Esophagus muscularis mucosa (tissue), 4 donors: ENCODE measurements at places on chromosomes 2 and 18. TPM values are rescaled to one million over a fixed set of nuclear protein-coding genes. Genes with fewer than 3 reads are reported as not detected.
A peak's percentile ranks its signal among the peaks of the same experiment; 100 is the strongest.

- H3K27ac ChIP-seq: no peak overlapping the region
- H3K4me1 ChIP-seq: no peaks in the 10 kb centered on the region
- DNase-seq: no peak
These were observed 184.8 kb upstream of the SOX11 start for GRCh38 chr2:5507367-5507766.

DNA sequence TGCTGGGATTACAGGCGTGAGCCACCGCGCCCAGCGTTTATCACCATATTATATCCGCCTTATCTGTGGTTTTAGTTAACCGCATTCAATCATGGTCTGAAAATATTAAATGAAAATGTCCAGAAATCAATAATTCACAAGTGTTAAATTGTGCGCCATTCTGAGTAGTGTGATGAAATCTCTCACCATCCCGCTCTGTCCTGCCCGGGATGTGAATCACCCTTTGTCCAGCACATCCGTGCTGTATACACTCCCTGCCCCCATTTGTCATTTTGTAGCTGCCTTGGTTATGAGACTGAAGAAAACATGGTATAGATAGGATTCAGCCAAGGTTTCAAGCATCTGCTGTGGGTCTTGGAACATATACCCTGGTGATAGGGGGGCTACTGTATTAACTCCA, 70.7 kb downstream of the TIMM21 start:
- no peak for DNase-seq
- H3K36me3 ChIP-seq: no peaks in the 10 kb centered on the region
- H3K4me3 ChIP-seq: no peak overlapping the region
- no peaks in the 10 kb centered on the region for H3K4me1 ChIP-seq

GRCh38 chr18:37293359-37293758, 272.2 kb downstream of the CELF4 start:
- no peaks in the 10 kb centered on the region for H3K4me1 ChIP-seq
- H3K27ac ChIP-seq: no peak overlapping the region
- DNase-seq: no peak
- H3K27me3 ChIP-seq: no peaks in the 10 kb centered on the region

GRCh38 chr2:239814116-239814860, 210.9 kb downstream of the NDUFA10 start:
- H3K27me3 ChIP-seq: no peaks in the 10 kb centered on the region
- peaks cover 39% of the 10 kb centered on the region for H3K4me1 ChIP-seq
- peak overlapping the region; percentile 9 for H3K4me3 ChIP-seq

DNA sequence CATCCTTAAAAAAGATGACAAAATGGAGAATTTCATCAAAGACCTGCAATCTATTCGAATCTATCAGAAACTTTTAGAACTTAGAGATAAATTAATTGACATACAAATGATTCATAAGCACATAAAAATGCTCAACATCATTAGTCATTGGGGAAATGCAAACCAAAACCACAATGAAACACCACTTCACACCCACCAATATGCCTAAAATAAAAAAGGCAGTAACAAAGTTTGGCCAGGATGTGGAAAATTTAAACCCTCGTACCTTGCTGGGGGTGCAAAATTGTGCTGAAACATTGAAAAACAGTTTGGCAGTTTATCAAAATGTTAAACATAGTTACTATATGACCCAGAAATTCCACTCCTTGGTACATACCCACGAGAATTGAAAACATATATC, 11.5 kb upstream of the EIF2AK3 start:
- peaks cover 10% of the 10 kb centered on the region for H3K27me3 ChIP-seq
- H3K36me3 ChIP-seq: no peaks in the 10 kb centered on the region
- H3K4me1 ChIP-seq: no peaks in the 10 kb centered on the region
- no peak for DNase-seq
- H3K27ac ChIP-seq: no peak overlapping the region
- H3K4me3 ChIP-seq: no peak overlapping the region

DNA sequence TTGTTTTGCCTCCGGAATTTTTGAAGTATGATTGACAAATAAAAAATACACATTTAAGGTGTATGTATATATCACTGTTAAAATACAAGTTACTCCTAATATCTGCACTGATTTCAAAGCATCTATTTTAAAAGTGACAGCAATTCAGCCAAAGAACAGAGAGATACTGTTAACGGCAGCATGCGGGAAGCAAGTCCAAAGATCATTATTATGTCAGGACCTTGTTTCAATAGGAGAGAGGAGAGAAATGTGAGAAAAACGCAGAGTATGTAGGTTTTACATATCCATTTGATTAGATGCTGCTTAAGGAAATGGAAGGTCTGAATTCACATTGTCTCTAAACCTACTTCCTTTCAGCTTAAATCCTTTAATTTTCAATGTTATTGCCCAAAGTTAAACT, 545.5 kb upstream of the SLC8A1 start:
- no peaks in the 10 kb centered on the region for H3K27me3 ChIP-seq
- no peak for DNase-seq
- no peaks in the 10 kb centered on the region for H3K36me3 ChIP-seq
- no peak overlapping the region for H3K4me3 ChIP-seq

DNA sequence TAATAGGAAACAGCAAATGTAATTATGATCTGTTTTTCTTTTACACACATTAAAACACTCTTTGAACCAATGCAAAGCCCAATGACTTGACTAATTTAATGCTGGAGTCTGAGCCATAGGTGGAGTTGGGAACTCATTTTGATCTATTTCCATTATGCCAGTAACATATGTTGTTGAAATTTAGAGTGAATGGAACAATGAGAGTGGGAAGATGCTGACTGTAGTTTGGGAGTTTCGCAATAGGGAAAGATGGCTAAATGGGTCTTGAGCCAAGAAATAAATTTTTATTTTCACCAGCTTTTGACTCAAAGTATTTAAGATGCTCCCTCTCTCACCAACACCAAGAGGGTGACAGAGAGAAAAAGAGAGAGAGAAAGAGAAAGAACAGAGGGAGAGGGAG, 246.7 kb downstream of the DLGAP1 start:
- H3K27ac ChIP-seq: no peak overlapping the region
- no peak for DNase-seq
- H3K36me3 ChIP-seq: no peaks in the 10 kb centered on the region
- no peak overlapping the region for H3K4me3 ChIP-seq
- no peaks in the 10 kb centered on the region for H3K4me1 ChIP-seq

DNA sequence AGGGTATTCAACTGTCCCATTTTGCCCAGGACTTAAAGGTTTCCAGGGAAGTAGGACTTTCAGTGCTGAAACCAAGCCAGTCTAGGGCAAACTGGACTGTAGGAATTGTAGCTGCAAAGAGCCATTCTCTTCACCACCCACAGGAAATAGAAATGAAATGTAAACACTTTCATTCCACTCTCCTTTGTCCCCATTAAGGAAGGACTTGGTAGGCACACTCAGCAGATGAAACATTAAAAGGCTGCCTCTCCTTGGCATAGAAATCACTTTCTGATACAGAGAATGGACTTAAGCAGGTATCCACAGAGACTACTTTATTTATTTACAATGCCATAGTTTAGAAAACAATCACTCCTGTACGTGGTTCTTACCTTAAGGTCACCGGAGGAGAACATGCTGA, 102.9 kb upstream of the CCDC195 start:
- DNase-seq: no peak
- no peak overlapping the region for H3K27ac ChIP-seq
- H3K4me1 ChIP-seq: no peaks in the 10 kb centered on the region
- H3K36me3 ChIP-seq: no peaks in the 10 kb centered on the region
- no peaks in the 10 kb centered on the region for H3K27me3 ChIP-seq

DNA sequence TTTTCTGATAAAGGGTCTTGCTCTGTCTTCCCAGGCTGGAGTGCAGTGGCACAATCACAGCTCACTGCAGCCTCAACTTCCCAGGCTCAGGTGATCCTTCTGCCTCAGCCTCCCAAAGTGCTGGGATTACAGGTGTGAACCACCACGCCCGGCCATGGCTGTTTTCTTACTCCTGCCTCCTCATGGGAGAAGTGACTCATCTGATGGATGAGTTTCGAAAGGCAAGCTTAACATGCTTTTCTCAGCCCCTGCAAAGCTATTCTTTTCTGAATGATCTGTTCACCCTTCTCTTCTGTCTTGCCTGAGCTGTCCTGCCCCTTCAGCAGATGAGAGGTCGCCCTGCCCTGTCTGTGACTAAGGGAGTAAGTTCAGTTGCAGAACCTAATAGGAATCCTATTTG, 929 bp upstream of the CREG2 start:
- DNase-seq: no peak
- H3K27me3 ChIP-seq: peaks cover 19% of the 10 kb centered on the region
- no peaks in the 10 kb centered on the region for H3K36me3 ChIP-seq
- H3K27ac ChIP-seq: no peak overlapping the region
- peaks cover 17% of the 10 kb centered on the region for H3K4me1 ChIP-seq

GRCh38 chr2:228355897-228356296, 174.4 kb upstream of the SPHKAP start:
- H3K4me1 ChIP-seq: no peaks in the 10 kb centered on the region
- no peak for DNase-seq
- H3K27ac ChIP-seq: no peak overlapping the region
- no peaks in the 10 kb centered on the region for H3K27me3 ChIP-seq
- H3K4me3 ChIP-seq: no peak overlapping the region

DNA sequence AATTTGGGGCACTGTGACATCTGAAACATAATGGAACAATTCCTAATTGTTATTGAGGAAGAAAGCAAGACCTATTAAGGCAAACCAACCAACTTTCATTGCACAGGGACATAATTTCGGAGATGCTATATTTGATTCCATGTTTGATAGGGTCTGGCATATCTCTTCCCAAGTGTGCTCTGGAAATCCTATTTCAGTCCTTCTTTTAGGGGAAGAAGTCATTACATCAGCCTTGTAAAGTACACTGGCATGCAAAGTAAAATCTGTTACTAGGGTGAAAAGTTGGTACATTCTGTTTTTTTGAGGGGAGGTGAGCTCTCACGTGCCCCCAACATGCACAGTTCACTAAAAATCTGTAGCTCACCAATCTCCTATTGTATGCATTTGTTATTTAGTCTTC, 172.4 kb downstream of the SLC8A1 start:
- H3K36me3 ChIP-seq: no peaks in the 10 kb centered on the region
- peaks cover 81% of the 10 kb centered on the region for H3K4me1 ChIP-seq
- no peak for DNase-seq
- H3K27me3 ChIP-seq: no peaks in the 10 kb centered on the region
- peak overlapping the region; percentile 38 for H3K4me3 ChIP-seq
- peak overlapping the region; percentile 81 for H3K27ac ChIP-seq

- H3K4me1 ChIP-seq: peaks cover 100% of the 10 kb centered on the region
- no peaks in the 10 kb centered on the region for H3K27me3 ChIP-seq
- peak overlapping the region; percentile 26 for H3K4me3 ChIP-seq
- DNase-seq: no peak
- peak overlapping the region; percentile 98 for H3K27ac ChIP-seq
- H3K36me3 ChIP-seq: no peaks in the 10 kb centered on the region
These were observed 9.1 kb downstream of the RND3 start for GRCh38 chr2:150478200-150478974.

DNA sequence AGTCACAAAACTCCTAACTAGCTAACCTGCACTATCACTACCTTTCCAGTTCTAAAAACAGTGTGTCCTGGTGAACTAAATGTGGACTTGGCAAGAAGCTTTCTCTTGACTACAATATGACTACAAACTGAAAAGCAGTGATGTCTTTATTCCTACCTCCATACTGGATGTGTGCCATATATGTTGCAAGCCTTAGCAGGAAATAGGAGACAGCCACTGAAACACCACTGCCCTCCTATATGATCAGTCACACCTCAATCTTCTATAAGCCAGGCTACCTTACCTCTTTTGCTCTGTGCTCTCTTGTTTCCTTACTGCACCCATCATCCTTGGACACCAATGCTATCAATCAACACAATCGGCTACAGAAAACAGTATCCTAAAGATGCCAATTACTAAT, 34.1 kb downstream of the SS18 start:
- no peak overlapping the region for H3K4me3 ChIP-seq
- H3K27ac ChIP-seq: no peak overlapping the region
- no peak for DNase-seq
- H3K27me3 ChIP-seq: no peaks in the 10 kb centered on the region
- peaks cover 4% of the 10 kb centered on the region for H3K4me1 ChIP-seq
- peaks cover 21% of the 10 kb centered on the region for H3K36me3 ChIP-seq

GRCh38 chr2:10161206-10161931, 38.8 kb downstream of the RRM2 start:
- H3K36me3 ChIP-seq: no peaks in the 10 kb centered on the region
- H3K27me3 ChIP-seq: no peaks in the 10 kb centered on the region
- no peak overlapping the region for H3K27ac ChIP-seq
- H3K4me1 ChIP-seq: no peaks in the 10 kb centered on the region

DNA sequence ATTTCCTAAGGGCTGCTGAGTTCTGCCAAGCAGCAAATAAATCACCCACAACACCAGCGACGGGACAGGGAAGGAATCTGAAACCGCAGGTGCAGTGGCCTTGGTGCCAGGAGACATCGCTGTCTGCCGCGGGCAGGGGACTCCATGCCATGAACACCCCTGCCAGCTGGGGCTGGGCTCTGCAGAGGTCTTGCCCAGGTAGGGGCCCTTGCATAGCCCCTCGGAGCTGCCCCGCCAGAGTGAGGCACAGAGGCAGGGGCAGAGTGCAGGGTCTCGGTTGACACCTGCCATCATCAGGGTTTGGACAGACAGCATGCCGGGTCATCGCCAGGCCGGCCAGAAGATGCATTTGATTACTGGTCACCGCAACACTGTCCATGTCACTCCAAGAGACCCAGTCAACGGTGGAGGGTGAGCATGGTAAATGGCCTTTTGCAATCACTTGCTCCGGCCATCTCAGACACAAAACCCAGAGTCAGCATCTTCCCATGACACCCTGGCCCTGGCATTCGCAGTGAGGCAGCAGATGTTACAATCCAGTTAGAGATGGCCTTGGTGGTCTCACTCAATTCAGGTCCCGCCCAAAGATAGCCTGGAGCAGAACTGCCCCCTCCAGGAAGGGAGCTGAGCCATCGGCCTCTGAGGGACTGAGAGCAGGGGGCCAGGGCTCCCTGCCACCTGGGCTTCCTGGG, 255.4 kb downstream of the NDUFA10 start:
- H3K4me3 ChIP-seq: no peak overlapping the region
- H3K36me3 ChIP-seq: no peaks in the 10 kb centered on the region
- H3K27me3 ChIP-seq: no peaks in the 10 kb centered on the region
- H3K27ac ChIP-seq: no peak overlapping the region

- H3K4me1 ChIP-seq: no peaks in the 10 kb centered on the region
- no peak overlapping the region for H3K27ac ChIP-seq
- H3K27me3 ChIP-seq: no peaks in the 10 kb centered on the region
- no peak for DNase-seq
- H3K36me3 ChIP-seq: peaks cover 10% of the 10 kb centered on the region
These were observed 56.0 kb downstream of the NBEAL1 start for GRCh38 chr2:203070701-203071100.

GRCh38 chr2:216992056-216992675, 132.3 kb upstream of the TNP1 start:
- H3K36me3 ChIP-seq: no peaks in the 10 kb centered on the region
- no peak overlapping the region for H3K27ac ChIP-seq
- H3K4me3 ChIP-seq: no peak overlapping the region
- DNase-seq: no peak

Gene C2orf80
- total RNA-seq: not detected

Gene GRB14
- total RNA-seq: 3.3 TPM

Gene RTKN
- 13.9 TPM for total RNA-seq

Gene TNFRSF11A
- 2.2 TPM for total RNA-seq

Gene SERPINB11
- total RNA-seq: not detected

Gene IL36B
- total RNA-seq: not detected
